ENCODE measurements at places on chromosomes 2 and 18. TPM values are rescaled to one million over a fixed set of nuclear protein-coding genes. Genes with fewer than 3 reads are reported as not detected.
A peak's percentile ranks its signal among the peaks of the same experiment; 100 is the strongest.

DNA sequence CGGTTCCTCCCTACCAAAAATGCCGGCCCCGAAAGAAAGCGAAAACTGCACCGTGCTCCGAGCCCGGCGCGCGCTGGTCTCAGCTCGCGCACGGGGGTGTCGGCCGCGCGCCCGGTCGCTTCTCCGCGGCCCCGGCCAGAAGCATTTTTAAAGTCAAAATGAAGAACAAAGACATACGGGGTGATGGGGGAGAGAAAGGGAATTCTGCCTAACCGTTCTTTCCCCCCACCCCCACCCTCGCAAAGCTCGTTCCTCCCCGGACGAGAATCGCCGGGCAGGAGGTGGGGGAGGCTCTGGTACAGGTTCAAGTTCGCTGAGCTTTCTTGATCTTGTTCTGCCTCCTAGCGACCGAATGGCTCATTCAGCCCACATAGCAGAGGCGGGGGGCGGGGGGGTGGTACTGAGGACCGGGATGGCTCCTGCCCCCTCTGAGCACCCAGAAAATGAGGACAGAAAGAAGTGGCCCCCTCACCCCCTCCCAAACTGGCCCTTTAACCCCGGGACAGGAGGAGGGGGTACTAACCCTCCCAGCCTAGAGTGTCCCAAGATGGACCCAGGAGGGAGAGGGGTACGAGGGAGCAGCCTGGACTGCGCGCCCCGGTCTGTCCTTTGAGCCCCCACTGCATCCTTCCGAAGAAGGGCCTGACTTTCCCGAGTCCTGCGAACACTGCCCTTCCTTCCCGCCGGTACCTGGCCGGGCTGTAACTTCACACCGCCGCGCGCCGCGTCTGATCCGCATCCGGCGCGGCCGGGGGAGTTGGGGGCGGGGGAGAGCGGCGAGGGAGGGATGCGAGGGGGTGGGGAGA lies 3.1 kb downstream of the BCL11A start:
- ATAC-seq, result peak; percentile 78

FOXI3 gene
- not detected for total RNA-seq

DNA sequence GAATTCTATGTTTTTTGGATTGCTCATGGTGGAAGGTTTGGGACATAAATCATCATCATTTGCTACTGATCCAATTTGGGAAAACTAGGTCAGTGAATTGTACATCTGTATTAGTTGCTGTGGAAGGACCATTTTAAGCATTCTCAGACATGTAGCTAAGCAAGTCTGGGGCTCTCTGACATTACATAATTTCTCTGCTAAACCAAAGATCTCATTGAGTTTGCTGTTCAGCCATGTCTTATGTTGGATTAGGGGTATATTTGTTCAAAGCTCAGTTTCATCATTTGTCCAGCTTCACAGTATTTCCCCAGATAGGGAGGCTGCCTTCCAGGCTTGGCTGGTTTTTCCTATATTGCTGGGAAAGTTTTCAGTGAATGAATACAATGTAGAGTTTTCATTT lies 399.7 kb downstream of the MTX2 start:
- no peak for ATAC-seq

DNA sequence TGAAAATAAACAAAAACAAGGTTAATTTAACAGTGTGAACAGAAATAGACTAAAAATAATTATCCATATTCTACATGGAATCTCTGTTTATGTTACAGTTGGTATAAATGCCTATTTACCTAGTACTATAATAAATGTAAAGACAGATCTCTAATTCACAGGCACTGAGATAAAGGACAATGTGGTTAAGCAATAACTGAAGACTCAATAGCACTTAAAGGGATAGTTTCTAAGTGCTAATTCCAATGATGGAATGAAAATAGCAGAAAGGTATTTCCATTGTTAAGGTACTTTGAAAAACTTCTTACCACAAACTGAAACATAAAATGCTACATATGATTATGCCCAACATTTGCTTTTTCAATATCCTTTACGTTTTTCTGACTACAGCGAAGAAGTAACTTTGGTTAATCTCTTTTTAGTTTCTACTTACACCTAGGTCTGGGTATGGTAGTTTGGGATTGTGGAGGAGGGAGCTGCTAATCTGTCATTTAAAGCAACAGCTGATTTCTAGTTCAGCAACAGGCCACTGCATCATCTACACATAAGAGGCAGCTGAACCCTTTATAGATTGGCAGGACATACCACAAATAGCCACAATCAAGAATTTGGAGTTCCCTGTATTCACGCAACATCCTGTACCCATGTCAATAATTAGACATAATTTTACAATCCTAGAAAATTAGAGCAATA lies 27.2 kb downstream of the MAP4K3 start:
- ATAC-seq, result no peak

PKDCC gene
- total RNA-seq, result 1.8 TPM

- ATAC-seq, result no peak
Measured at GRCh38 chr18:37598966-37599896, 33.6 kb upstream of the CELF4 start.

- no peak for ATAC-seq
Measured at GRCh38 chr2:40265602-40266001, 186.3 kb downstream of the SLC8A1 start.

TIA1 gene
- total RNA-seq, result 45.8 TPM

- no peak for ATAC-seq
Measured at GRCh38 chr18:48095726-48096125, 165.3 kb upstream of the SMAD2 start.

DNA sequence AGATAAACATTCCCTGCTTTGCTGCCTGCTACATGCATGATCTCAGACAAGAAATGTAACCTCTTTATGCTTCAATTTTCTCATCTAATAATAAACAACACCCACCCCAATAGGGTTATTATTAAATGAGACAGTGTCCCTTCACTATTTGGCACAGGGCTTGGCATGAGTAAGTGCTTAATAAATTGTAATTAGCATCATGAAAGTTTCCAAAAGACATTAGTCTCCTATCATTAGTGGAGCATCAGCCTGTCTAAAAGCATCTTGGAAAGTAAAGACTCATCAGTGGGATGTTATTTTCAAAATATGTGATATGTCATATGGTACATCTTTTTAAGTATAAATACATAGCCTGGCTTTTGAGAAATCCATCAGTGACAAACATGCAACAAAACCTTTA lies 275.0 kb downstream of the ZEB2 start:
- ATAC-seq, result no peak

GRP gene
- not detected for total RNA-seq

DNA sequence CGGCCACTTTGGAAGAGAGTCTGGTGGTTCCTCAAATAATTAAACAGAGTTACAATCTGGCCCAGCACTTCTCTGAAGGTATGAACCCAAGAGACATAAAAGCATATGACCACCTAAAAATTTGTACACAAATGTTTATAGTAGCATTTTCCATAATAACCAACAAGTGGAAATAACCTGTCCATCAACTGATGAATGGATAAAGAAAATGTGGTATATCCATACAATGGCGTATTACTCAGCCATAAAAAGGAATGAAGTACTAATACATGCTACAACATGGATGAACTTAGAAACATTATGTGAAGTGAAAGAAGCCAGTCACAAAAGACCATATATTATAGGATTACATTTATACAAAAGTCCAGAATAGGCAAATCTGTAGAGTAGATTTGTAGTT lies 76.0 kb upstream of the RGPD5 start:
- ATAC-seq, result no peak

GRCh38 chr2:235498946-235499812 lies 5.3 kb downstream of the AGAP1 start:
- ATAC-seq, result no peak

DNA sequence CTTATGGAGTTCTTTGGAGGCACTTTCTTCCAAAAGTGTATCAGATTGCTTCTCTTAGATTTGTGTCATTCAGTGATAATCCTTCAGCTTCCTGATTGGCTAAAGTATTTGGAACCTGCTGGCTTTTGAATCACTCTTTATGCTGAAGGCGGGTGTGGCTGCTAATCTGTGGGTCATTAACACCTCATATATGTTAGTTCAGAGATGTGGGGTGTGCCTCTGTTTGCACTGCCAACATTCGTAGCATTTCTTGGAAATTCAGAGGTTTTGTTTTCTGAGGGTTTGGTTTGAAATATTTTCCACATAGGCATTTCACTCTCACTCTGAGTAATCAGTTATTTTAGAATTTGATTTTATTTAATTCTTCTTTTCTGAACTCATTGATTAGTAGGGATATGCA lies 1604.4 kb upstream of the ACVR2A start:
- peak; percentile 52 for ATAC-seq

EDAR gene
- total RNA-seq, result 4.8 TPM

DNA sequence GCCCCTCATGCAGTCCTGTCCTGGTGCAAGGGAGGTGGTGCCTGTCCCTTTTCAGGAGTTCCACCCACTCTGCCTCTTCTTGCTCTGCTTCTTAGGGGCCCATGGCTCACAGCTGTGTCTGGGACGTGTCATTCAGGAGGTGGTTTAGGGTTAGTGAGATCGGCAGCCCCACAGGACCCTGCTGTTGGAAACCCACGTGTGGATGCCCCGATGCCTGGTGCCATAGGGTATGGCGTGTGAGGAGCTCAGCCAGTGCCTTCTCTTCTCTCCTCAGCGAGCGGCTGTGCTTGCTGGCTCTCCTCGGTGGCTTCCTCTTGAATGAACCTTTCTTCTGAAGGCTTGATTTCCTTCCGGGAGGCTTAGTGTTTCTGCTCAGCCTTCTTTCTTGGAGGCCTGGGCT lies 55.2 kb downstream of the LDLRAD4 start:
- ATAC-seq, result no peak

DNA sequence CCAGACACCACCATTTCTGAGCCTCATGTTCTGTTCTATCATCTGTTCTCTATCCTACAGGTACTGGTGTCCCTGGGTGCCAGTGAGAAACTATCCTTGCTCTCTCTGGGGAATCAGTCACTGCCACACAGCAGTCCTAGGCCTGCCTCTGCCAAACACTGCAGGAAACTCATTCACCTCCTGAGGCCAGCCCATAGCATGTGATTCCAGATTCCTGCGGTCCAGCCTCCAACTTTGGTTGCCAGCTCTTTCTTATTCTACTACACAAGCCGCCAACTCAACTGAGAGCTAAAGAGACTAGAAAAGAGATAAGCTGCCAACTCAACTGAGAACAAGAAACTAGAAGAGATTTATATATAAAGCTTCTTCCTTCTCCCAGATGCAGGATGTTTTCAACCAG lies 8.8 kb upstream of the TTLL4 start:
- ATAC-seq, result no peak

HOXD12 gene
- total RNA-seq, result not detected

GRCh38 chr18:35580701-35581539 lies 620 bp upstream of the GALNT1 start:
- peak; percentile 79 for ATAC-seq

- peak; percentile 34 for ATAC-seq
Measured at GRCh38 chr2:60554074-60554645, 706 bp upstream of the BCL11A start.

GRCh38 chr2:3761272-3761671 lies 57.9 kb downstream of the DCDC2C start:
- no peak for ATAC-seq

DNA sequence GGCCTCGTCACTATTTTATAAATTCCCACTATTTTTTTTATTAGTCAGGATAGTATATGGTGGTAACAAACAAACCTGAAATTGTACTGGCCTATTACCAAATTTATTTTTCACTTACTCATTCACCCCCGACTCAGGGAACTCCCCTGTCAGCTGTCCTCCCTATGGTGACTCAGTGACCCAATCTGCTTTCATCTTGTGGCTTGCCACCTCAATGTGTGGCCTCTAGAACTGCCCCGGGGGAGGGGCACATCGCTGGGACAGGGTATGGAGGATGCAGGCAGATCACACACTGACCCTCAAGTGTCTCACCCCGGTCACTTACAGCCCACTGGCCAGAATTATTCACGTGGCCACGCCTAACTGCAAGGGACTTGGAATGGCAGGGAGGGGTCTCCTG lies 71.6 kb downstream of the ACTR2 start:
- peak; percentile 42 for ATAC-seq

- no peak for ATAC-seq
Measured at GRCh38 chr2:97851172-97851571, 137.8 kb downstream of the ZAP70 start.

DNA sequence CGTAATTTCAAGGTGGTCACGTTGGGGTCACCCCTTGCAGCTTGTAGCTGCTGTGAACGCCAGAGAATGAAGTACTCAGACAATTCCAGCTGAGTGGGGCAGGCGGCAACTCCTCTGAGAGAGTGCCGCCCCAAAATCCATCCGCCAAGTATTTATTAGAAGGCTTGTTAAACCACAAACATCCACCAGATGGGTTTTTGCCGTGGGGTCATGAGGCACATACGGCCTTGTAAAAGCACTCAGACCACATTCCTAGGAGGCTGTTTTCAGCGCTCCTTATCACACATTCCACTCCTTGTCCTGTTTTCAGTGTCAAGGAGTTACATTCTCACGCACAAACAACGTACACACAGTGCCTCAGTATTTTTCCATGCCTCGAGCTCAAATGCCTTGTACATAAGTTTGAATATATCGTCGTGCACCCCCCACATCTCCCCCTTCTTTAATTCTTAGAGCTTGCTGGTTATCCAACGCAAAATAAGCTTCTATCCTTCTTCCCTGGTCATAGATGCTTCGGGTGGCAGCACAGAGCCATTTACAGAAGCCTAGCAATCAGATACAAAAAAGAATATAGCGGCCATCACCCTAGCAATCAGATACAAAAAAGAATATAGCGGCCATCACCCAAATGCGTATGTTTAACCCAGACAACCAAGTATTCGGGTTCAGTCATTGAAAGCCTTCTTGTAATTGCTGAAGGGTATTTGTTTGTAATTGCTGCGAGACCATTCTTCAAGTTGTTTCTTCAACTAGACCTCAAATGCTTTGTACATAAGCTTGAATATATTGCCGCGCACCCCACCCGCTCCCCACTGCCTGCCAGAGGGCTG lies 7.3 kb downstream of the ALPP start:
- ATAC-seq, result no peak

MOCOS gene
- total RNA-seq, result 16.0 TPM

RAB27B gene
- total RNA-seq, result 35.3 TPM

DNA sequence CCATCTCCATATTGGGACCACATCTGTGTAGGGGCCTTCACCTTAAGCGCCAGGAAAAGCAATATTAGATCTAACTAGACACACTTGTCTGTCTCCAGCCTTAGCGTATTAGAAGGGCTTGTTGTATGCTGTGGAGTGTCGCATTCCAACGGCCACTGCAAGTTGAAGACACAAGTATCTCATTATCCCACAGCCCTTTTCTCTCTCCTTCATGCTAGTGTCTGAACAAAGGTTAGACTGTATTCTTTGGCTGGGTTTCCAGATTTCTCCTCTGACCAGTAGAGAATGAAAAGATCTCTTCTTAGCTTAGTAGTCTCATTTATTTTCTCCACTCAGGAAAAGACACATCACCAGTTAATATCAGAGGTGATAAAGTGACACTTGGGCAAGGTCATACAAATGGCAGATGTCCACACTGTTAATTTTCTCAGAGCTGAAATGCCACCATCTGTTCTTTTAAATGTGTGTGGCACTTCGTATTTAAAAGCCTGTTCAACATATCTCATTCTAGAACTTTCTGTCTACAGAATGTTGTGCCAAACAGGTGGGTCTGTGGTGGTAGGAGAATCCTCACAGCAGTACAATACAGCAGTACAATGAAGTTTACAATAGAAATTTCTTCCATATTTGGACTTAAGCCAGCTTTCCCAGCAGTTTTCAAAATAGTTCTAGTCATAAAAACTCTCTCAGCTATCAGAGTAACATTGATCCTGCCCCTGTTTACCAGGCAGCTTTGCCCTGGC lies 94.0 kb upstream of the ITGA6 start:
- no peak for ATAC-seq

GRCh38 chr2:24181849-24182248 lies 7.0 kb downstream of the FAM228A start:
- ATAC-seq, result peak; percentile 80

IKZF2 gene
- 66.4 TPM for total RNA-seq

WDPCP gene
- total RNA-seq, result 5.3 TPM
